NCI-H446 (cell line): ENCODE measurements at places on chromosomes 12 and 14.
A peak's percentile ranks its signal among the peaks of the same experiment; 100 is the strongest.

DNA sequence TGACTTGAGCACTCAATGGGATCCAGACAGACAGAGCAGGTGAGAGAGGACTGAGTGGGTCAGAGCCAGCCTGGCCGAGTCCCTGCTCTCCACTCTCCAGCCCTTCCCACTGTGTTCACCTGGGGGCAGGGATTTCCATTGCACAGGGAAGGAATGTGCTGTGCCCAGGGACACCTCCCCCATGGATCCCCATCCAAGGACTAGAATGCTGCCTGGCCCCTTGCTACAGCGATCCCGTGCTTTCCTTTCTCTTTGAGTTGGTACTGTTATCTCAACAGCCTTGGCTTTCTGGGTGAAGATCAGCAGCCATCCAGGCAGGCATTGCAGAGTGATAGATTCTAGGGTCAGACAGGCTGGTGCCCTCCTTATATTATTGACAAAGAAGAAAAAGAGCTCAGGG lies 60.3 kb upstream of the DLK1 start:
- no peak for DNase-seq

DNA sequence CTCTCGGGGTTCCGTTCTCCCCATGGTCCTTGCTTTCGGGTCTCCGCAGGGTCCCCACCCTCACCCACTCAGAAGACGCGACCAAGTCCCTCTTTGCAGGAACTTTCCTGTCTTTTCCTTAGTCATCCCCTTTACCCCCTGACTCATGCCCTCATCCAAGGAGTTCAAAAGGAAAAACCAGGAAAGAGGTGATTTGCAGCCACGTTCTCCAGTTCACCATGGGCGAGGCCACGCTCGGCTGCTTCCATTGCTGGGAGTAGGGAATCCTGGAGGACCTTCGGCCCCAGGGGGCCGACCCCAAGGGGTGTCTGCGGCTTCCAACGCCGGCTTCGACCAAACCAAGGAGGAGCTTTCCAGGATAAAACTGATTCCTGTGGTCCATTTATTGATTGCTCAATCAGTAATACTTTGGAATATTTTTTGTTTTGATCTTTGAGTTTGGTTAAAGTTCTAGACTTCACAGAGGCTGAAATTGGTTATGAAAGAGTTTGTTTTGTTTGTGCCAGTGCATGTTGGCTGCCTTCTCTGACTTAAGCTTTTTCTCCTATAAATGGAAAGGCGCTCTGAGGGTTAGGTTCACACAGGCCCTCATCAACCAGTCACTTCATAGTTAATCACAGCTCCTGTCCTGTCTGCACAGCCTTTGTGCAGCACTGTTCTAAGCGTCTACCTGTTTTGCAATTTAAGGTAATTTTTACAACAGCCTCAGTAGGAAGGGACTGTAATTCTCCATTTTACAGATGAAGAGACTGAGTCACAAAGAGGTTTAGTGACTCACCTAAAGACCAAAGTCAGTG lies 827 bp downstream of the ALDH2 start:
- DNase-seq = no peak

DNA sequence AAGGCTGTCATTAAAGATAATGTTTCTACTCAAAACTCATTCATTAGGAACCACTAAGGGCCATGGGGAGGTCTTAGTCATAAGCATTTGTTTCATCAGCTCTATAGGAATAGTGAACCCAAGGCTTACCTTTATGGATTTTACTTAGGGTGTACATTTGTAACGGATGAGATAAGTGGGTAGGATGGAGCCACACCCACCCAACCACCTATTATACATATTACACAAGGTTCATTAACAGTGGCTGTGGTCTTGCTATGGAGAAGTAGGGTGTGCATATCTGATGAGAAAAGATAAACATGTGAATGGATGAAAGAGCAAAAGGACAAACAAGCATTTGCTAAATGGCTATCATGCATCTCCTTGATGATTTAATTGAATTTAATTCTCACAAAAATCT lies 39.6 kb upstream of the ITPR2 start:
- DNase-seq = no peak

DNA sequence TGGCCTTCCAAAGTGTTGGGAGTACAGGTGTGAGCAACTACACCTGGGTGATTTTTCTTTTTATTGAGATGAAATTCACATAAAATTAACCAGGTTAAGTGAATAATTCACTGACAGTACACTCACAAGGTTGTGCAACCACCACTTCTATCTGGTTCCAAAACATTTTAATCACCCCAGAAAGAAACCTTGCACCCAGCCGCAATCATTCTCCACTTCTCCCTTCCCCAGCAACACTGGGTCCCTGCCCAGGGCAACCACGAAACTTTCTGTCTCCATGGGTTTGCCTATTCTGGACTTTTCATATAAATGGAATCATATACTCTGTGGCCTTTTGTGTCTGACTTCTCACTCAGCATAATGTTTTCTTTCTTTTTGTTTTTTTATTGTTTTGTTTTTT lies 26.3 kb upstream of the MLXIP start:
- DNase-seq = no peak

- DNase-seq = no peak
Measured at GRCh38 chr12:70890895-70891832, 29.4 kb downstream of the PTPRR start.

DNA sequence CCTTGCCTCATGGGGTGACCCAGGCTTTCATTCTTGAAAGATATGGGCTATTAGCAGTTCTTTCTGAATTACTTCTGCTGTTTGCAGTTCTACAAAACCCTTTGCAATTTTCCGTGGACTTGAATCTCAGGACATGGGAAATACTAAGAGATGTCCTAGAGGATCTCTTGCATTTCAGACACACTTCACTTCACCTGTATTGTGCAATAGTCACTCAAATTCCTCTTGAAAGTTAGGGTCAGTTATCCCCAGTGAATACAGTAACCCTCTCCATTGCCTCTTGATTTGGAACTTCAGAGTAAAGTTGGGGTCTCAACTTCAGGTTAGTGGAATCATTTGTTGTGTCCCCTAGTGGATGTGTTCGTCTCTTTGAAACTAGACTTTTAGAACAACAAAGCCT lies 31.8 kb downstream of the YLPM1 start:
- DNase-seq = no peak

DNA sequence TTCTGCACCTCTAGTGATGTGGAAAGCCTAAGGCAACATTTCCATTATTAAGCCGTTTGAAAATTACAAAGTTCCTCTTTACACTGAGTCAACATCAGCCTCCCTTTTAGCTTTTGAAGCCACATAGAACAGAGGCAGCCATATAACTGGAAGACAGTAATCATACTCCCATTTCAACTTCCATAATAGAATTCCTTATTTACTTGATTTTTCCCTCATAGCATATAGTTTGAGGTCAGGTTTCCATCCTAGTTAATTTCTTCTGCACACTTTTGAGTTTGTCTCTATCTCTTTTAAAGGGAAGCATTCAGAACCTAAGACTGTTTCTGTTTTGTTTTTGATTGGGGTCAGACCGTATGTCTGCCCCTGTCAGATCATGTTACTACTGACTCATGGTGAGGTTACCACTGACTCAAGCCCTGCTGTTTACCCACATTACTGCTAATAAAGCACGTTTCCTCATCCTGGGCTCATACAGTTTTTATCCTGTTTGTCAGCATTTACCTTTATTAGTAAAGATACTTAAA lies 161.0 kb downstream of the SLC38A4 start:
- no peak for DNase-seq

GRCh38 chr12:27772328-27773049 lies 7.5 kb upstream of the KLHL42 start:
- no peak for DNase-seq

- no peak for DNase-seq
Measured at GRCh38 chr12:56687223-56688128, 608 bp downstream of the PTGES3 start.

- no peak for DNase-seq
Measured at GRCh38 chr12:66111605-66112004, 18.9 kb downstream of the LLPH start.

DNA sequence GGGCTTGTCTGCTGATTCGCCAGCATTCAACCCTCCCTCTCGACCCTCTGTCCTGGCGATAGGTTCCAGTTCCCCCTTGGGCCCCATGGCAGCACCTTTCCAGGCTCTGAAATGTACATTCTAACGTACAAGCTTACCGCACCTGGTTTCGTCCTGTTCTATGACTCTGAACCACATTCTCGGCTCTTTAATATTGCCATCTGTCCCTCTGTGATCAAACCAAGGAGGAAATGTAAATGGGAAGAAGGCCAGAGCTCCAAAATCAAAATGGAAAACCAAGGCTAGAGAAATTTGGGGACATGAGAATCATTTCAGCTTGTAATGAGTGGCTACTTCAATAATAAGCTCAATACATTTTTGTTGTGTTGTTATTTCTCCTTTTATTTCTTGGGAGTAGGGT lies 117.2 kb downstream of the TTC7B start:
- peak; percentile 62 for DNase-seq

DNA sequence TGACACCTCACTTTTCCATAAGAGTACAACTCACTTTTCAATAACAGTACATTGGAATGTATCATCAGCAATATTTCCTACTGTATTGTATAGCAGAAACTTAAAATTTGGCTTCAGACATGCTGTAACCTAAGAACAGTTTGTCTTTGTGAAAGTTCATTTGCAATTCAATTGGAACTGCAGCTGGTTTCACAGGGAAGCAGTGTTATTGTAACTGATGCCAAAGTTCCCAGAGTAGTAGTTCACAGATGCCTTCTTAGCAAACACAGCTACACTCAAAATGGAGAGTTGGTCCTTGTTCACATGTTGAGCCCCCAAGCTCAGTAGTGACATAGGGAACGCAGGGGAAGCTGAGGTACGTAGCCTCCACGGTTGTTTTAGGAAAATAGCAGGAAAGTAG lies 23.3 kb downstream of the PPP1R36 start:
- no peak for DNase-seq

DNA sequence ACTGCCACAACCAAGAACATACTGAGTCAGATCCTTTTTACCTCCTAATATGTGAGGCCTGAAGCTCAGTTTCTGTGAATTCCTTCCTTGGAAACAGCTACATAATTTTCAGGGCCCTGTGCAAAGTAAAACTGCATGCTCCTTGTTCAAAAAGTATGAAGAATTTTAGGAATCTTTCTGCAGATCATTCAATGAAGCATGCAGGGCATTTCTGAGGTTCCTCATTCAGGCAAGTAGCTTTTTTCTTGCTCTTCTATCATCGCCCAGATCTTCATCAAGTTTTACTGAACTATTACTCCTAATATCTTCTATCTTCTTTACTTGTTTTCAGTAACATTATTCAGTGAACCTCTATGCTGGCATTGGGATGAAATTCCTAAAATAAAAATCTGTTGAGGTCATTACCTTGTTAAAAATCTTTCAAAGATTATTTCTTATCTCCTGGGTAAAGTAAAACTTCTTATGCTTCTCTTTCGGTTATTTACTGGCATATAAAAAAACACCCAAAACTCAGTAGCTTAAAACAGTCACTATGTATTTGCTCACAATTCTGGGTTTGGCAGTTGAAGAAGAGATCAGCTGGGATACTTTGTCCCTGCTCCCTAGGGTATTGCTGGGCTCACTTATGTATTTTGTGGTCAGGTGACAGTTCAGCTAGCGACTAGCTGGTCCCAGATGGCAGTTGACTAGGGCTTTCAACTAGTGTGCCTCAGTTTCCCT lies 42.6 kb upstream of the KRR1 start:
- DNase-seq = no peak

GRCh38 chr12:40142001-40142744 lies 36.3 kb upstream of the SLC2A13 start:
- DNase-seq = no peak

DNA sequence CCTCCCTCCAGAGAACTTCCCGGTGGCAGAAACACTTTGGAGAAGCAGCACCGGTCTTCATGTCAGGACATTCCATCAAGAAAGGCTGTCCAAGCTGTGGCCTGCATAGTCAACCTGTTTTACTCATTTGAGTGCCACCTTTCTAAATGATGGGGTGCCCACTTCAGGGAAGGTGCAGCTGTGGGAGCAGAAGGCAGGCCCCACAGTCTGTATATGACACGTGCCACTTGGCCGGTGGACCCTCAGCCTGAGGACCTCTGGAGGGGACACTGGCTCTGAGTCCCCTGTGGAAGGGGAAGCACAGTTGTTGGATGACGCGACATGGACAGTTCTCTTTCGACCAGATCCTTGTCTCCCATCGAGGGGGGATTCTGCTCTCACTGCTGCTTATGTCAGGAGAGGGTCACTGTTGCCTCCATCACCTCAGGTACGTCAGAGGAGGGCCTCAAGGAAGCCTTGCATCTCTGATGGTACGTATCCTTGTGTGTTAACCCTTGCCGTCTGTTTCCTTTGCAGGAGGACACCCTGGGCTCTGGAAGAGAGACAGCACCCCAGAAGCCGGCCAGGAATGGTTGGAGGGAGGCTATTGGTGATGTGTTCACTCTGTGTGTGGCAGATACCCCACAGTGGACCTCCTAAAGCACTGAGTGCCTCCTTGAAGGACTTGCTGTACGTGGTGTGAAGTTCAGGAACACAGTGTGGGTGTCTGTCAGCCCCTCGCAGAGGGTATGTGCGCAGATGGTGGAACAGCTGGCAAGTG lies 132.1 kb upstream of the RTL1 start:
- no peak for DNase-seq

DNA sequence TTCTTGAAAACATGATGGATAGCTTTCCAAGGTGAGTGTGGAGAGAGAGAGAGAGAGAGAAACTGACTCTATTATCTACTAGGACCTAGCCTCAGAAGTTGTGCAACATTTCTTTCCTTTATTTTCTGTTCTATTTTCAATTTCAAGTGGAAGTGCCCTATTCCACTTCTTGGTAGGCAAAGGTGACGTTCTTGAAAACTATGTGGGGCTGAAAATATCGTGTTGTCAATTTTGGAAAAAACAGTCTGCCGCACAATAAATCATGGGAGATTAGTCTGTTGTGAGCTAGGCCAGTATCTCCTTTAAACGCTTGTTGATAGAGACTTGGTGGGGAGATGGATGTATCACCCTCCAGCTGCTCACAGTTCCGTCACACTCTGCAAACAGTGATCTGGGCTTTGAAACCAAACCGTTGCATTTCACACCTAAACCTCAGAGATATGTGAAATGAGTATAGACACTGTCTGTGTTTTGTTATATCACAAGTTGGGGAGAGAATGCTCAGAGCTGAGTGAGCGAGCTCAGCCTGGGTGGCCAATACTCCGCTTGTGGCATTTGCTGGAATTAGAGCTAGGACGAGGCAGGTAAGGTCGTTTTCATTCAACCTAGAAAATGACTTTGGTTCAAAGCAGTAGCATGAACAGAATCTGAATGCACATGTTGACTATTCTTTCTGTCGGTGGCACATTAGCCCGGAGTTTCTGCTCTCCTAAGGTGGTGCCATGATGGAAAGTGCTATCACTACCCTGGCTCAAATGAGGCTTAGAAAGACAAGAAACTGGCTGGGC lies 75.1 kb upstream of the ST8SIA1 start:
- no peak for DNase-seq

- no peak for DNase-seq
Measured at GRCh38 chr12:32418903-32419519, 19.7 kb downstream of the FGD4 start.

DNA sequence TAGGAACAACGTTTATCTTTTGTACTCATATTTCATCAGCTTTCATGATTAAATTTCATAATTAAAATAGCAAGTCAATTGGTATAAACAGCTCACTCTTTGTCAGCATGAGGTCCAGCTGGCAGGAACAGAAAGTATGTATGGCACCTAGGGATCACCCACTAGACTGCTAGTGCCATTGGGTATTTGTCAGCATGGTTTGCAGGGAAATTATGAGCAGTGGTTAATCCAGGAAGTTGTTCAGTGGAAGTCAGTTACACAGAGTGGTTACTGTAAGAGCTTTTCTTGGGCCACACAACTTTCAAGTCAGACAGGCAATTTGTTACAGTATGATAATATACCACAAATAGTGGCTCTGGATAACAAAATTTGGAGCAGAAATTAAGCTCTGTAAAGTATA lies 340.3 kb upstream of the RGS6 start:
- DNase-seq = no peak
